Smooth muscle cell of the brain vasculature (primary cell): ENCODE measurements at places on chromosomes 2 and 18.

GRCh38 chr18:49514577-49514976 is 27.5 kb upstream of the C18orf32 start:
- no peak for DNase-seq

- no peak for DNase-seq
These were observed 126.1 kb downstream of the CTNNA2 start for GRCh38 chr2:79638954-79639353.

DNA sequence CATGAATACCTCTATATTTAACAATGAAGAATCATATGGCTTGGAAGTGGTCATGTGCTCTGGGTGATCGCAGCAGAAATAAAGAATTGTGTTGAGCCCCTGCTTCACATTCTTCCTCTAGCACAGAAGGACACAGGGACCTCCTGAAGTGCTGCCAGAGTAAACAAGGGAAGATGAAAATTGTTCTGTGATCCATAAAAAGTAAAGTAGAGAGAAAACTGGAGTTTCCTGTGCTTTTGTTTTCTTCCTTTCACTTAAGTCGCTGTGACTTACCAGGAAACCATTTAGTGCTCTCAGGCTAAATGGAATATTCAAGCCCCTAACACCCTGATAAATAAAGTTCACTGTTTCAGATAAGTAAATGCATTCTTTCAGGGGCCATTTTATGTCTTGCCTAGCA is 1173.6 kb upstream of the CHAC2 start:
- DNase-seq: no peak

GRCh38 chr2:122007577-122007976 is 252.1 kb downstream of the TSN start:
- DNase-seq: no peak

DNA sequence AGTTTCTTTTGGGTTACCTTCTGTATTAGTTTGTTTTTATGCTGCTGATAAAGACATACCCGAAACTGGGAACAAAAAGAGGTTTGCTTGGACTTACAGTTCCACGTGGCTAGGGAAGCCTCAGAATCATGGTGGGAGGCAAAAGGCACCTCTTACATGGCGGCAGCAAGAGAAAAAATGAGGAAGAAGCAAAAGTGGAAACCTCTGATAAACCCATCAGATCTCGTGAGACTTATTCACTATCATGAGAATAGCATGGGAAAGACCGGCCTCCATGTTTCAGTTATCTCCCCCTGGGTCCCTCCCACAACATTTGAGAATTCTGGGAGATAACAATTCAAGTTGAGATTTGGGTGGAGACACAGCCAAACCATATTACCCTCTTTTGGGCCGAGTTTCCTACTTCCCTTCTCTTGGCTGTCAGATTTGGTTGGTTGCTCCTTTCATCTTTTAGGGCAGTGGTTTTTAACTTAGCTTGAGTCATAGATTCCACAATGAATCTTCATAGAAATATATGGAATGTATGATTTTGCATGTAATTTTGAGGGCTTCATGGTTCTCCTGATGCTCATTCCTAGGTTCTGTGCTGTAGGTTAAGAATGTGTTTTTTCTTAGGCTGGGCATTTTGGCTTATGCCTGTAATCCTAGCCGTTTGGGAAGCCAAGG is 44.2 kb downstream of the CEP192 start:
- DNase-seq: no peak

- no peak for DNase-seq
These were observed 208.3 kb downstream of the AFF3 start for GRCh38 chr2:99933894-99934650.

DNA sequence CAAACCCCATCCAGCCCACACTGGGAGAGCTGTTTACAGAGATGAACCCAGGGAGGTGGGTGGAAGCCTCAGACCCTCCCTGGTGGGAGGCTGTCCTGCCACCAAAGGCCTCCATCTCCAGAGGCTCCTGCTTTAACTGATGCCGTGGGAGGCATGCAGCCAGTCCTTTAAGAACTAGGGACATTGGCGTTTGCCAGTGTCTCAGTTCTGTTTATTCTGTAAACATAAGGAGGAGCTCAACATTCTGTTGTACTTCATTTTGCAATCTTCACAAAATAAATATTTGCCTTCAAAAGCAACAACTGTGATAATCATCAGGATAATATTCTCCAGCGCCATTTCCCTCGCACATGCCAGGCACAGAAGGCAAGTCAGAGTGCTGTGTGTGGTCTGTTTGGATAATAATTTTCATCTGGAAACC is 6.8 kb downstream of the EDAR start:
- DNase-seq: no peak

GRCh38 chr2:33129263-33130053 is 182.7 kb downstream of the LTBP1 start:
- no peak for DNase-seq

DNA sequence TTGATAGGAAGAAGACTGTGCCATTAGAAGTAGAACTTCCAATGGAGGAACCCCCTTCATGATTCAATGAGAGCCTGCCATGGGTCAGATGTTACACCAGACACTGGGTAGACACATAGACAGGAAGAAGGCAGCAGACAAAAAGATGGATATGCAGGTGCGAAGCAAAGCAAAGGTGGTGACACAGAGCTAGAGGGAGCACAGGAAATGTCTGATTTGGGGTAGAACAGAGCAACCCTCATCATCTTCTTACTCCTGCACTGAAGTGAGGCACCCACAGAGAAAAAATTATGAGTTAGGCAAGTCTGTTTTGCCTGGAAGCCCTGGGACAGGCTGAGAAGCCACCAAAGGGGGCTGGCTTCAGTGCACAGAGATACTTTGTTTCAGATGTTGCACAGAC is 240.2 kb downstream of the ANAPC1 start:
- no peak for DNase-seq

- DNase-seq: no peak
These were observed 72.3 kb downstream of the SPATS2L start for GRCh38 chr2:200378652-200379290.

GRCh38 chr2:69177785-69178636 is 165.0 kb downstream of the ANTXR1 start:
- DNase-seq: peak; percentile 29

GRCh38 chr2:228131833-228132232 is 49.7 kb downstream of the SPHKAP start:
- DNase-seq: no peak

DNA sequence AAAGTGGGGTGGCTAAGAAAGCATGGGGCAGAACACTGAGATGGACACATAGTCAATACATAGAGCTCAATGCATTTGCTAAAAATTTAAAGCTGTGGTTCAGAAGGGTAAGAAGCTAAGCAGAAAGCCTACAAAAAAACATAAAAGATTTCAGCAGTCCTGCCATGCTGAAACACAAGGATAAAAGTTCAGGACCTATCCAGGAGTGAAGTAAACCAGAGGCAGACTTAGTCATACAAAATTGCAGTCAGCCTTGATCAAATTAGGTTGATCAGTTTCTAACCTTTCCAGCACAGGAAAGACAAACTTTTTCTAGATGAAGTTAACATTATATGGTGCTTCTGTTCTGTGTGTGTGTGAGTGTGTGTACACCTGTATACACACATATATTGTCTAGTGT is 120.8 kb upstream of the RBMS1 start:
- no peak for DNase-seq

DNA sequence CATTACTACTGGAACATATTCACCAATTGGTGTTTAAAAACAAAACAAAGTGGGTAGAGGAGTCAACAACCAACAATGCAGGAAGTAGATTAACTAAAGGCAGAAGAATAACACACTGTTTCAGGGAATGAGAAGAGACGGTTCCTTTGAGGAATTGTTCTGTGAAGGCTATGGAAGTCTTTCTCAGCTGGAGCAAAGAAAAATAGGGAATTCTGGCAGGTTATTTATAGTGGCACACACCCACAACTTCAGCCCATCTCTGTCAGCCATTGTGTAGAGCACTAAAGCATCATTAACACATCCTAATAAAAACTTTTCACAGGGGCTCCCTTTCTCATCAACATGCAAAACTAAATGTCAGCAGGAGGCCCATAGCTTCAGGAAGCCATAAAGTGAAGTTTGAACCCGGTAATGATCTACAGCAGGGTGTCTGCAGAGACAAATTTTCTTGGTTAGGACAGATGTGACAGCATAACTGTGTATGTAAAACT is 113.6 kb downstream of the CDH2 start:
- no peak for DNase-seq

DNA sequence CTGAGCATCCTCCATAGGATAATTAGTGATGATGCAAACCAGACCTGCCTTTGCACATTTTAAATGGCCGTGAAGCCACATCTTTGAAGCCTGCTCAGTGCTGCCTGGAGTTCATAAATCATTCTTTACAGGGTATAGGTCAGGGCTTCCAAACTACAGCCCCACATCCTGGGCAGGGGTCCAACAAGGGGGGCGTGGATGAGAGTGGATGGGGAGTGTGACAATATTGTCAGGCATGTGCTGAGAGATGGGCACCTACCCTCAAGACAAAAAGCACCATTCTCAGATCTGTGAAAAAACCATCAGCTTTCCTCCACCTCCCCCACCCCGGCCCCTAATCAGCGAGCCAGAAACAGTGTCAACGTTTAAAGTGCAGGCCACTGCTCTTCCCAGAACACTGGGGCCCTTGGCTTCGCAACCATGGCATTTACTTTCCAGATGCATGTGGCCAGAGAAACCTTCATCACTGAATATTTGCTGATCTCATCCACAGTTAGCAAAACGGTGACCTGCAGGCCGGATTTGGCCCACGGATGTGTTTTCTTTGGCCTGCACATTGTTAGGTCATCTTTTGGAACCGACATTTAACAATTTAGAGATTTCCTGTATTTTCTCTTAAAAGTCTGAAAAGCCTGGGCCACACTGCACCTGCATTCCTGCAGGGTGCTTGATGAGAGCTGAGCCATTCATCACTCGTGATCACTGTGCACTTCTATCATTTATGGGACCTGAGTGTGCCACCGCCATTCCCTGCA is 130.7 kb downstream of the ANKRD44 start:
- DNase-seq: no peak

GRCh38 chr2:120430501-120430830 is 84.5 kb downstream of the INHBB start:
- no peak for DNase-seq

DNA sequence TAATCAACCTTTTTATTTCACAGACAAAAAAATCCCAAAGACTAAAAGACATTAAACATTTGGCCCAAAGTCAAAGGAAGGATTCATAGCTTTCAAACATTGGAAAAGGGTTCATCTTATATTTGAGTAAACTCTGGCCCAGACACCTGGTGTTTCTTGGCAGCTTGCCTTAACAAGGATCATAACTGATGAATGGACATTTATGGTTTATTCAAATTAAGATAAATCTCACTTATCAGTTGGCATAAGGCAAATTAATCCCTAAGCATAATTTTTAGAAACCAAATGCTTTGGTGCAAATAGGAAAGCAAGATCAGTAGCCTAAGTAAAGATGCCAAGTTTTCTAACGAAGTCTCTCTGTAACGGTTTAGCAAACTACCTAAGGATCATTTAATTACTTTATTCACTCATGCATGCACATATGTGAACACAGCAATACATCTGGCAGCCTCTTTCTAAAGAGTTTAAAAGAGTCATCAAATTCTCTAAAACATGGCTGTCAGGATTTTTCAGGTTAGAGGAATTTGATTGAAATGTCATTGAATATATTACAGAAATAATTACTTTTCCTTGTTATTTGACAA is 323.4 kb upstream of the RBMS1 start:
- no peak for DNase-seq

- no peak for DNase-seq
These were observed 214.9 kb downstream of the DSEL start for GRCh38 chr18:67301592-67301991.
